ENCODE measurements at places on chromosomes 3 and 15.
A peak's percentile ranks its signal among the peaks of the same experiment; 100 is the strongest.

- no peak for DNase-seq
These were observed 157.9 kb upstream of the HES1 start for GRCh38 chr3:193978030-193978429.

DNA sequence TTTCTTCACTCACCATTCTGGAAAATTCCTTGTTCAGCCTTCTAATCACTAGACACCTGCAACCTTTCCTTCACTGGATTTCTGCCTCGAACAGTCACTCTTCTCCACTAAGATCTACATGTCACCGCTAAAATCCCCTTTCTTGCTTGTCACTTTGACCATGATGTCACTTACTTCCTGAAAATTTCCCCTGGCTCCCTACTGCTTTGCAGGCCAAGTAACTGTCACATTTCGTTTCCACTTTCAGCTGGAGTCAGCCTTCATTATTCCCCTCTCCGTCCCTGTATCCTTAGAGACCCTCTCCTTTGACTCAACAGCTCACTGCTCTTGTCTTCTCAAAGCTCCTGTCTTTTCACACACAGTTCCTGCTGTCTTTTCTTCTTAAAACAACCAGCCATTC, 15.9 kb downstream of the CHL1 start:
- DNase-seq, result no peak

GRCh38 chr3:17257269-17257668, 372.5 kb downstream of the PLCL2 start:
- DNase-seq, result no peak

GRCh38 chr15:48596841-48597240, 48.7 kb downstream of the FBN1 start:
- no peak for DNase-seq

DNA sequence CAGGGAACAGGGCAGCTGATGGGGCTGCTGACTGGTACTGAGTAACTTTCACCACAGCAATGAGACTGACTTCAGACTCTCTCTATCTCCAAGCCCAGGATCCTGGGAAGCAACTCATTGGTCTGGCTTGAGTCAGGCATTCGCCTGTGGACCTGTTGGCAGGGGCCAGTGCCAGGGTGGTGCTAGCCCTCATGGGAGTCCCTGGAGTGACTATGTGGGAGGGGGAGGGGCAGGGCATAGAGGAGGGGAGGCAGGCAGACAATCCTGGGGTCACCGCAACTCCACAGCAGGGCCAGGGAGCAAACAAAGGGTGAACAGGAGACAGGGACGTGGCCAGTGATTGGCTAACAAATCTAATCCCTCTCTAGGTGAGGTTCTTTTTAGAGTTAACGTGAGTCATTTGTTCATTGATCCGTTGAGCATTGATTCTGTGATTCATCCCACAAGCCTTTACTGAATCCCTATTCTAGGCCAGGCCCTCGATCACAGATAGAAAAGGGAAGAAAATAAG, 71.8 kb downstream of the CEMIP start:
- DNase-seq, result no peak

GRCh38 chr15:51089699-51090453, 4.8 kb downstream of the TNFAIP8L3 start:
- no peak for DNase-seq

DNA sequence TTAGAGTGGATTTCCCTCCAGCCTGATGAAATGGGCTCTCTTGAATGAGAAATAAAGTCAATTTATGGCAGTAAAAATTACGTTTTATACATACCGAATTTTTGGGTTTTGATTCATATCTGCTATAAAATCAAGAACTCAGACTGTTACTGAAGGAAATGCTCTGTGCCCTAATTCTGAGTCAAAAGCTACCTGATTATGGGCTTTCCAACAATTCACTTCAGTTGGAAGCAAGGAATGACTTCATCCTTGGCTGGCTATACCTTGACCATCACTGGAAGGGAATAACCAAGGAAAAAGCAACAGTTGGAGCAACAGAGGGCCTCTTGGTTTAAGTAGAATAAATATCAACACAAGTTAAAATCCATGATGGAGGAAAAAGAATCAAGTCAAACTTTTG, 88.6 kb downstream of the ZNF385D start:
- no peak for DNase-seq

DNA sequence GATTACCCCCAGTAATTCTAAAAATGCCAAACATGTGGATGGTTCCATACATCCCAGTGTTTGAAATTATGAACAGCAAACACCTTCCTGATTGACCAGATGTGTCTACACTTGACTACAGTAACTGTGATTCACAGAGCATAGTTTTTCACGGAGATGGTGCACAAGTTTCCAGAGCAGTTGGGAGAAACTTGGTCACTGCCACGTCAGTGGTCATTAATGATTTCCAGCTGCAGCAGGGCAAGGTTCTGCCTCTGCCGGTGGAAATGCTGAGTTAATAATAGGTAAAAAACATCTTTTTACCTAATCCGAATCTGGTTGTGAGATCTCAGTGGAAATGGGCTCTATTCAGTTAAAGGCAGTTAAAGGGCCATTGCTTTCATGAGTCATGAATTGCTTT, 154.1 kb upstream of the FEZF2 start:
- no peak for DNase-seq

- DNase-seq, result no peak
These were observed 49.9 kb downstream of the CASR start for GRCh38 chr3:122233101-122233952.

DNA sequence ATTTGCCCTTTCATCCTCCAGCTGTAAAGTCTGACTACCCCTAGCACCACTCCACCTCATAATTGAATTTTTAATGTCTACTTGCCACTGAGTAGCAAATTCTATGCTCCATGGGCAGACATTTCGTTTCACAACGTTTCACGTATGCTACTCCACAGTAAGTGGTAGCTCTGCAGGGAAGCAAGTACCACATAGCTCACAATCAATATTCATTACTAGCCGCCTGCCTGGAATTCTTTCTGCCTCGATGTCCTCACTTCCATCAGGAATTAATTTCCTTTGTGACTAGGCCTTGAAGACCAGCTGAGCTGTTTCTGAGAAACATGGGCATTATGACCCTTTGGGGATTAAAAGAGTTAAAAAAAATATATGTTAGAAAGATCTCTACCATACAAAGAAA, 15.3 kb downstream of the NPTN start:
- no peak for DNase-seq

GRCh38 chr3:14533457-14533958, 6.6 kb downstream of the GRIP2 start:
- DNase-seq, result no peak

- no peak for DNase-seq
These were observed 195.7 kb upstream of the SETMAR start for GRCh38 chr3:4107430-4107829.

GRCh38 chr3:14248849-14249523, 70.4 kb downstream of the LSM3 start:
- no peak for DNase-seq

DNA sequence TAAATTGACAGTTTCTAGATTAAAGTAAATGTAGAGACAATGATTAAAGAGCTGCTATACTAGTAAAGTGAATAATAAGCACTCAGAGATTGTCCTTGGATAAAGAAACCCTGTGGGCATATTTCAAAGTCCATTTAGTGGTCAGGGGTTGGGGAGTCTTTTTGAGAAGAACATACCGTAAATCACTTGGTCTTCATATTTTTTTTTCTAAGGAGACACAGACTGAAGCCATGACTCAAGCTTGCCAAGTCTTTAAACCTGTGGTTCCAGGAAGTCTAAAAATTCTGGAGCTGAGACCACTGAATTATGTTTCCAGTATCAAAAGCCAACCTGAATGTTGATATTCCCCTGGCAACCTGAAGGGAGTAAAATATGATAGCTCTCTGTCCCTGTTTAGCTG, 171.0 kb downstream of the TPRG1 start:
- DNase-seq, result no peak

GRCh38 chr15:66390678-66391077, 4.0 kb downstream of the MAP2K1 start:
- no peak for DNase-seq

GRCh38 chr15:49760749-49761148, 139.9 kb downstream of the DTWD1 start:
- DNase-seq, result no peak

GRCh38 chr3:57935539-57935938, 72.7 kb upstream of the FLNB start:
- no peak for DNase-seq

DNA sequence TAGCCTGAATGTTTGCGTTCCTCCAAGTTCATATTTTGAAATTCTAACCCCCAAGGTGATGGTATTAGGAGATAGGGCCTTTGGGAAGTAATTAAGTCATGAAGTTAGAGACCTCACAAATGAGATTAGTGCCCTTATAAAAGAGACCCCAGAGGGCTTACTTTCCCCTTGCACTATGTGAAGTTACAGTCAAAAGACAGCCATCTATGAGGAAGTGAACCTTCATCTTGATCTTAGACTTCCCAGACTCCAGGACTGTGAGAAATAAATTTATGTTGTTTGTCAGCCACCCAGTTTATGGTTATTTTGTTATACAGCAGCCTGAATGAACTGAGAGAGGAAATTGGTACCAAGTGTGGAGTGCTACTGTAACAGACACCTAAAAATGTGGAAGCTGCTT, 74.4 kb downstream of the DAPK2 start:
- DNase-seq, result no peak

GRCh38 chr3:21747376-21747775, 3.6 kb downstream of the ZNF385D start:
- no peak for DNase-seq

DNA sequence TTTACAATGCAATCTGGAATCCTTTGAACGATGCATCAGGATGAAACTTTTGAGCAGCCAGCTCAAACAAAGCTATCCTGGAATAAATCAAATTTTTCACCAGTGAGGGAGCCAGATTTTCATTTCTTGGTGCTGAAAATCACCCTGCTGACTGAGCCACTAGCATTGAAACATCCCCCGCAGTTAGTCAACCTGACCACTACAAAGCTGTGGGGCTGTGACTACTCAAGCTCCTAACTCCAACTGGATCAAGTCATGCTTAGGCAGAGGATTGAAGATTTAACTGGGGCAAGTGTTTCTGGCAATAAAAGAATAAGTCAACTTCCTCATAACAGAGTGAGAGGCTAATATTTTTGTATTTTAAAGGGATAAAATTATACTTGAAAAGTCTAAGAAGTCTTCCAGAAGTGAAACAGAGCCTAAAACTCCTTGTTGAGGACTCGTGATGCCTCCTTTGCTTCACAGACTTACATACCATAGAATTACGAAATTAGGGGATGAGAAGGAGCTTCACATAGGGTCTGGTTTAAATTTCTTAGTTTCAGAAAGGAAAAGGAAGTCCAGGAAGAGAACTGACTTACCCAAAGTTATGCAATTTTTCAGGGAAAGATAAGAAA, 177.8 kb downstream of the SERPINI1 start:
- DNase-seq, result no peak

DNA sequence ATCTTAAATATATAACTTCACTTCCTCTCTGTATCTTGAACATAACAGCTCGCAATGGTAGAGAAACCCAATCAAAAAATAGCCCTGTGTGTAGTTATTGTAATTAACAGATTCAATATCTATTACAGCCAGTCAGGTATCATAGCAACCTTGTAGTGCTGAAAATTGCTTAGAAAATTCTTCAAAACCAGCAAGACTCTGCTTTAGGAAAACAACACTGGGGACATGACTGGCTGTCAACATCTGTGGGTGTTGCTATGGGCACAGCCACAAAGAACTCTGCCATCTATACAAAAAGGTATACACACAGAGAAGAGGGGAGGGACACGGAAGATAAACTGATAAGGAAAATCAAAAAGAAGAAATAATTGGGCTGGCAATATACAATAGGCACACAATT, 101.2 kb downstream of the WDR72 start:
- no peak for DNase-seq

DNA sequence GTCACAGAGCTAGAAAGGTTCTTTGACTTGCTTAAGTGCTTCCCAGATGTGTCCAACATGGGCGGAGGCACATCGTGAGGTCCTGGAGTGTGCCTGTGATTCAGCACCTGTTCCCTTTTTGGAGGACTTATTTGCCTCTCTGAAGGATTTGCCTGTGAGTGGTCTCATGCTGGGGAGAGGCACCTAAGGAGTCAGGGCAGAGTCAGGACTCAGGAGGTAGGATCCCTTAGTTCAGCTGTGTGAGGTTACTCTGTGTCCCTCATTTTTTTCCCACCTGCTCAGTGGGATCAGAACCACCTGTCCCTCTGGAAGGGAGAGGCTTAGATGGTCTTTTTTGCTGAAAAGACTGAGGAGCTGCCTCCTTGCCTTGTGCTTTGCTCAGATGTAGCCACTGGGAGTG, 3.0 kb downstream of the ZNF589 start:
- no peak for DNase-seq

GRCh38 chr3:171526146-171526545, 65.9 kb upstream of the TNIK start:
- DNase-seq, result no peak

GRCh38 chr15:96366526-96366877, 36.0 kb downstream of the NR2F2 start:
- no peak for DNase-seq

- no peak for DNase-seq
These were observed 29.9 kb downstream of the PDIA5 start for GRCh38 chr3:123096731-123097130.

DNA sequence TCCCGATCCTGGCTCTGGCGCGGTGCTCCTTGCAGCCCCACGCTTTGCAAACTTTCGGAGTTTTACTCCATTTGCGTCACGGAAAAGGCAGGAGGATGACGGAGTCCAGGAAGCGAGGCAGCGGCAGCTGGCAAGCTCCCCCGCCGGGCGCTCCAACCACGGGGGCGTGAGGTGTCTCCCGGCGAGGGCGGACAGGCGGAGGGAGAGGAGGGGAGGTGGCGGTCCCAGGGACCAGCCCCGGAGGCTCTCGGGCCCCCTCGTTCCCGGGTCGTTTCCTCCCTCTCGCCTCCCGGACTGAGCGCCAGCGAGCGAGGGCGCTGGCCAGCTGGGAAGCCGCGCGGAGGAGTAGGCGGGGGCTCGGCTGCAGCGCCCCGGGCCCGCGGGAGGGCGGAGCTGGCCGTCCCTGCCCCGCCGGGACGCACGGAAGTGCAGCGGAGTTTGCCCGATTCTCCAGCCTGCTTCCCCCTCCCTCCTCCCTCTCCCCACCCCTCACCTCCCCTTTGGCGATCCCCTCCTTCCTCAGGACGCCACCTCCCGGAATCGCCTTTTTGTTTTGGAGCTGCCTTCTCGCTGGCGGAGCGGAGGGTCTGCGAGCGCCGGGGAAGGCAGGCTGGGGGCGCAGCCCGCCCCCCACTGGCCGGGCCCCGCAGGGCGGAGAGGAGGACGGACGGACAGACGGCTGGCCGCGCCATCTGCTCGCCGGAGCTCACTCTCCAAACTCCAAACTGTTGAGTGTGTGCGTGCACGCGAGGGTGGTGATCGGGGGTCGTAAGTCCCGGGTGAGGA, at the start of gene SNX33:
SNX33 (plus strand) TSS at position 543 of the 786 bp plus-strand sequence. CDS start 1,191 bp downstream, outside the sequence.
- DNase-seq, result peak; percentile 52

DNA sequence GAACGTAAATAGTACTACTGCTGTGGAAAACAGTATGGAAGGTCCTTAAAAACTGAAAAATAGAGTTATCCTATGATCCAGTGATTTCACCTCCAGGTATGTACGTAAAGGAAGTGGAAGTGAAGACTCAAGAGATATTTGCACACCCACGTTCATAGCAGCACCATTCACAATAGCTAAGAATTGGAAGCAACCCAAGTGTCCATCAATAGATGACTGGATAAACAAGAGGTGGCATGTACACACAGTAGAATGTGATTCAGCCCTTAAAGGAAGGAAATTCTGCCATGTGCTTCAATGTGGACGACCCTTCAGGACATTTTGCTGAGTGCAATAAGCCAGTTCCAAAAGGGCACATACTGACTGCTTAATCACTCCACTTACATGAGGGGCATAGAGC, 188.3 kb downstream of the APBA2 start:
- no peak for DNase-seq
